ENCODE measurements at places on chromosomes 5 and 9.

GRCh38 chr9:107628444-107628843, 138.9 kb upstream of the KLF4 start:
- DNase-seq, result no peak

DNA sequence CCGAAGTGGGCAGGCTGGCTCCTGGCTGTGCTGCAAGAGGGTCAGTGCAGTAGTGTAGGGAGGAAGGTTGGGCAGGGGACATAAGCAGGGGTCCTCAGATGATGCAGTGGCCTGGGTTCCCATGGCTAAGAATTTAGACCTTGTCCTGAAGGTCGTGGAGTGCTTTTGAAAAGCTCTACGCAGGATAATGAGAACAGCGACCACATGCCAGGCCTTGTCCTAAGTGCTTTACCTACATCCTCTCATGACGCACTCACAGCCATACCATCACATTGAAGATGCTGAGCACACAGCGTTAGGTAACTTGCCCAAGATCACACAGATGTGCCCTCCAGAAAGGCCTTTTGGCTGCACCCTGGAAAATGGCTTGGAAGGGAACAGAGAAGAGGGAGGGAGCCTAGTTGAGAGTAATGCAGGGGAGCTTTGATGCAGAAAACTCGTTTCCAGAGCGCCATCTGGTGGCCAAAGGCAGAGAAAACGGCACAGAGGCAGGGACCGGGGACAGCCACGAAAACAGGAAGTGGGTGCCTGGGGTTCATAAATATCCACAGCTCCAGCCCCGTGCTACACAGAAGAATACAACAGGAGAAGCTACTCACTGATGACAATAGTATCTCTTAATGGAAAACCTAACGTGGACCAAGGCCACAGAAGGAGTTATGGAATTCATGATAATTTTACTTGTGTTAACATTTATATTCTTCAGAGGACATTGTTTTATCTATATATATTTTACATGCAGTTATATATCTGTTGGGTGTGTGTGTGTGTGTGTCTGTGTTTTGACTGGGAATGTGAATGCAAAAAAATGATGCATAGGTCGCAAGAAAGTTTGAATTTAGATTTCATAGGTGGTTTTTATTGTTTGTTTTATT, 2.7 kb upstream of the PCDH12 start:
- DNase-seq, result peak; percentile 59

DNA sequence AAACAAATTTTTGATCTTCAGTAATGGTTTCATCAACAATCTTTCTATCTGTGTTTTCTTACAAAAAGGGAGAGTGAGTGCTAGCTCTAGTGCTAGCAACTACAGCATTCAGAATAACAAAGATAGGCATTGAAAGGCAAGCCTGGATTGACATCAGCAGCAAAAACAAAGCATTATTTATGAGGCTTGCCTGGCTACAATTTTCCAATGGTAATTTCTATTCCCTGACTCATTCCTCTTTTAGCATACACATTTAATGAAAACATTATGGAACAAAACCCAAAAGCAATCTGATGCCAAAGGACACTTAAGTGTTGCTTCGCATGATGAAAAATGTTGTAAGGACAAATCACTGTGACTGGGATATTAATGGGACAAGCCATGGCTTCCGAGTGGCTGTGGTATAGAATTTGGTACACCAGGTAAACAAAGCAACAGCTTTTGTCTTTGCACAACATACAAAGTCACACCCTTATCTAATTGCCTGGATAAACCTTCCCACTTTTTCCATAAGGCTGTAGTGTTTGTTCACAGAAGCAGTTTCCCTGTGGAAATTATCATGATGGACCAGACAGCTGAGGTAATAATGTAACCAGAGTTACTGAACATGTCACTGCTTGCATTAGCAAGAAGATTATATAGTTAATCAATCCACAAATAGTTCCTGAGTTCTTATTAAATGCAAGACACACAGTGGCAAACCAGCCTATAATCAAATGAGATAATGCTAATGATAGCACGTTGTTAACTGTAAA, 179.8 kb upstream of the EDIL3 start:
- no peak for DNase-seq

- no peak for DNase-seq
Measured at GRCh38 chr9:126089789-126090188, 236.8 kb upstream of the MVB12B start.
